ENCODE measurements at places on chromosomes 3 and 15.

GRCh38 chr3:138862924-138863775 is 28.4 kb upstream of the PIK3CB start:
- DNase-seq, result no peak

- DNase-seq, result no peak
Observed at GRCh38 chr3:187997490-187997889, 156.5 kb upstream of the LPP start.

DNA sequence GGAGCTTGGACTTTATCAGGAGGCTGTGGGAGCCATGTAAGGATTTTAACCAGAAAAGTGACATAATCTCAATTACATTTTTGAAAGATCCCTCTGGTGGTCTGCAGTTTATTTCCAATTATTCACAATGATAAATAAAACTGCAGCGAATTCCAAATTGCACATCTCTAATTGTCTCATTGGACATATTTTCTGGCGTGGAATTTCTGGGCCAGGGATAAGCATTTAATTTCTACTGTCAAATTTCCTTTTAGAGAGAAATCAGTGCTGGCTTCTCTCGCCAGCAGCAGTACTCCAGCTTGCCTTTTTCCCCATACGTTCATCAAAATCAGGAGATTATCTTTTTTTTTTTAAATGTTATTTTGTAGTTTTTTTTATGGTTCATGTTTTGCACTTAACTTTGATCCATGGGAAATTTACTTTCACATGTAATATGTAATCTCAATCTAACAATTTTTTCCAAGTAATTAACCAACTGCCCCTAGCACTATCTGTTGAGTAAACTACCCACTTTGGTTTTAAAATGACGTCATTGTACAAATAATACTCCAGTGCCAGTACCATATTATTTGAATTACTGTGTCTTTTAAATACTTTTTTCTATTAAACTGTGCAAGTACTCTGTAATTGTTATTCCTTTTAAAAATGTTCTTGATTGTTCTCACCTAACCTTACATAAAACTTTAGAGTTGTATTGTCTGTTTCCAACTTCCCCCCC is 251.8 kb downstream of the ADAMTSL3 start:
- no peak for DNase-seq

DNA sequence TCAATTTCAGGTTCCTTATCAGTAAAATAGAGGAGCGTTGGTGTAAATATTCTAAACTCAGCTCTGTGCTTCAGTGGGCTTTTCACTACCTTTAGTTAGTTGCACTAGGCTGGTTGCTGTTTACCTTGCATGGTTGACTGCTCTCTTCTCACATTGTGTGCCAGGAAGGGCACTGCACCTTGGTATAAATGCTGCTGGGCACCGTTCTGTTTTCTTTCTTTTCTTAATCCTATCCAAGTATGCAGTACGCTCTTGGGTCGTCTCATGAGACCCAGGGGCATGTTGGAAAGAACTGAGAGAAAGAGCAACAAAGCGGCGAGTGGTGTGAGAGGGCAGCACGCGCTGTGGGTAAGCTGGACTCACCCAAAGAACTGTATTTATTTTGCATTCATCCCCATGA is 22.4 kb downstream of the KCNMB2 start:
- peak; percentile 64 for DNase-seq

DNA sequence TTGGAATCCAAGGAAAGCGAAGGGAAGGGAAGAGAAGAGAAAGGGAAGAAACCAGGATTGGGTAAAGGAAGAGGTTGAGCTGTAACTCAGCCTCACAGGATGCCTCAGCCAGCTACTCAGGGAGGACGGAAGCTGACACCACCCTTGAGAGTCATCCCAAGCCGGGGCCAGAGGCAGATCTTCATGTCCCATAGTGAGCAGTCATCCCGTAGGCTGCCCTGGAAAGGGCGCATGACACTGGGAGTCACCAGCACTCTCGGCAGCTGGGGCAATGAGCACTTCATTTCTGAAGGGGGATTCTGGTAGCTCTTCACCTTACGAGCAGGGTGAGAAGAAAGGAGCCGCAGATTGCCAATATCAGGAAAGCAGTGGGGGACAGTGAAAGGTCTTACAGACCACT is 60.1 kb upstream of the PCSK6 start:
- DNase-seq, result no peak

- DNase-seq, result no peak
Observed at GRCh38 chr3:8143186-8143585, 358.4 kb upstream of the LMCD1 start.

DNA sequence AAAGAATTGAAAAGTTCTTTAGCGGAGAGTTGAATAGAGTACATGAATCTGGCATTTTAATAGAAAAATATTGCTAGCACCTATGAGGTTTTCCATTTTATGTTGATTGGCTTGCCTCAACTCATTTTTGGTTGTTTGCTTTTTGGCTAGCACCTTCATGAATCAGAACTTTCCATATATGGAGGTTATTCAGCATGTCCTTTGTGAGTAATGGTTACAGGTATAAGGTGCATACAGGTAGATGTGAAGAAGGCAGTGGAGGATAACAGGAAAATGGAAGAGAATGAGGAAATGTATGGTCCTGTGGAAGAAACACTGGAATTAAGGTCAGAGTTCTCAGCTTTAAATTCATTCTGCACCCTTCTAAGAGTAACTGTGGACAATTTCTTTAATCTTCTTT is 98.1 kb upstream of the GBE1 start:
- no peak for DNase-seq

GRCh38 chr3:160225176-160226025 is at the start of gene C3orf80:
C3orf80 (plus strand) TSS chr3:160225422; CDS start chr3:160225636, 214 bp downstream.
- no peak for DNase-seq

GRCh38 chr3:190345027-190345821 is 23.0 kb upstream of the CLDN1 start:
- DNase-seq, result no peak

- DNase-seq, result no peak
Observed at GRCh38 chr15:72445426-72445825, 28.7 kb upstream of the ARIH1 start.

- DNase-seq, result no peak
Observed at GRCh38 chr3:114519415-114519814, 225.6 kb downstream of the TIGIT start.

GRCh38 chr3:58388550-58389091 is 45.0 kb downstream of the PDHB start:
- no peak for DNase-seq

- DNase-seq, result no peak
Observed at GRCh38 chr3:133756716-133757694, 10.8 kb downstream of the TF start.

- no peak for DNase-seq
Observed at GRCh38 chr3:175307642-175308041, 448.5 kb downstream of the NAALADL2 start.

DNA sequence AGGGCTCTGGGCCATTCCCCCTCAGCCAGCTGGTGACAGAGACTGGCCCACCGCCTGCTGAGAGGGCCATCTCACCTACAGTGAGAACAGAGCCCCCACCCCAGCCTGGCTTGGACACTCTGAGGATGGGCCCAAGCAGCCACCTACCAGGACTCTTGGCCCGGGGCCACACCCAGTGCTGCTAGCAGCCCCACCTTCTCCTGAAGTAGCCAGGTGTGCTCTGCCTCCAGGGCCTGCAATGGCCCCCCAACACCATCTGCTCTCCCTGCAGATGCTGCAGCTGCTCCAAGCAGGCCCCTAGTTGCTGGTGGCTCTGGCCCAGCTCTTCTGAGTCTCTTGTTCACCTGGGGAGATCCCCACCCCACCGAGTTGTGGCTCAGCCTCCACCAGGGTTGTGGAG is 6.8 kb upstream of the CLK3 start:
- DNase-seq, result no peak

GRCh38 chr15:76799760-76800159 is 105.4 kb downstream of the SCAPER start:
- DNase-seq, result no peak

DNA sequence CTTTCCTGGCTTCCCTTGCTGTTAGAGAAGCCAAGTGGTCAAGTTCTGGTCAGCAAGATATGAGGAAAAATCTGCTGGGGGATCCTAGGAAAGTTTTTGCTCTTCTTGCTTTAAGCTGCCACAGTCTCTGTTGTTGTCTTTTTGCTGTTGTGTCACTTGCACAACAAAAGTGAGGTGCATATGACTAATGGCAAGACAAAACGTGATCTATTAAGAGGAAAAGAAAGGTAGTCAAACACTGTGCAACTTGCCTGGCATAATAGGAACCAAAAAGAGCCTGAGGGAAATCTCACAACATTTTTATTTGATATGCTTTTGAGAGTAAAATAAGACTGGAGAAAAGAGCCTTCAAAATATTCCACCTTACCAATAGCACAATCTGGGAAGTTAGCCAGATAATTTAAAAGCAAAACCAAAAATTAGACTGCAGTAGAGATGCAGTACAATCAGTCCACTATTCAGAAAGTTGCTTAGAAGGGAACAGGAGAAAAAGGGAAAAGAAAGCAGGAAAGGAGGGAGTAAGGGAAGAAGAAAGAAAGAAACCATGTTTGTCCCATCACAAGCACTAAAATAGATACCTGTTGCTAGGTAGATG is 110.0 kb upstream of the SLC4A7 start:
- no peak for DNase-seq

- DNase-seq, result no peak
Observed at GRCh38 chr3:50179710-50180109, 11.7 kb upstream of the GNAT1 start.

DNA sequence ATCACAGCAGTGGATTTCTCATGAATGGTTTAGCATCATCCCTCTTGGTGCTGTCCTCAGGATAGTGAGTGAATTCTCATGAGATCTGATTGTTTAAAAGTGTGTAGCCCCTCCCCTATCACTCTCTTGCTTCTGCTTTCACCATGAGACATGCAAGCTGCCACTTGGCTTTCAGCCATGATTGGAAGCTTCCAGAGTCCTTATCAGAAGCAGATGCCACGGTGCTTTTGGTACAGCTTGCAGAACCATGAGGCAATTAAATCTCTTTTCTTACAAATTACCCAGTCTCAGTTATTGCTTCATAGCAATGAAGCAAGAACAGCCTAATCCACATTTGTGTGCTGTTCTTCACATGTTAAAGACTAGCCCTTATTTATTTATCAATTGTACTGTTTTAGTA is 495.2 kb upstream of the EPHA6 start:
- no peak for DNase-seq

GRCh38 chr3:143677430-143677829 is 170.8 kb downstream of the SLC9A9 start:
- DNase-seq, result no peak

- DNase-seq, result no peak
Observed at GRCh38 chr3:114374433-114374990, 80.7 kb downstream of the TIGIT start.

- no peak for DNase-seq
Observed at GRCh38 chr3:64667138-64667537, 20.7 kb downstream of the ADAMTS9 start.

- no peak for DNase-seq
Observed at GRCh38 chr3:20141316-20141715, 44.7 kb downstream of the SGO1 start.

DNA sequence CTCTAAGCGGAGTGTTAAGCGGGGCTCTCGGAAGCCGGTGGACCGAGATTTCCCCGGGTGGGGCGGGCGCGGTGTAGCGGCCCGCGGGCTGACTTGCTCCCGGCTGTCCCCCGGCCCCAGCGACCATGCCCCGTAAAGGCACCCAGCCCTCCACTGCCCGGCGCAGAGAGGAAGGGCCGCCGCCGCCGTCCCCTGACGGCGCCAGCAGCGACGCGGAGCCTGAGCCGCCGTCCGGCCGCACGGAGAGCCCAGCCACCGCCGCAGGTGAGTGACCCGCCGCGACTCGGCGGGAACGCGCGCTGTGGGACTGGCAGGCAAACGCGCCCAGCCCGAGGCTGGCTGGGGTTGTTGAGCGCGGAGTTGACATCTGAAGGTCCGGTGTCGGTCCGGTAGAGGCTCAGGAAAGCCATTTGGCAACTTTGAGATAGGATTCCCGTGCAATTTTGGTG is 1.3 kb downstream of the SMC4 start:
- no peak for DNase-seq

DNA sequence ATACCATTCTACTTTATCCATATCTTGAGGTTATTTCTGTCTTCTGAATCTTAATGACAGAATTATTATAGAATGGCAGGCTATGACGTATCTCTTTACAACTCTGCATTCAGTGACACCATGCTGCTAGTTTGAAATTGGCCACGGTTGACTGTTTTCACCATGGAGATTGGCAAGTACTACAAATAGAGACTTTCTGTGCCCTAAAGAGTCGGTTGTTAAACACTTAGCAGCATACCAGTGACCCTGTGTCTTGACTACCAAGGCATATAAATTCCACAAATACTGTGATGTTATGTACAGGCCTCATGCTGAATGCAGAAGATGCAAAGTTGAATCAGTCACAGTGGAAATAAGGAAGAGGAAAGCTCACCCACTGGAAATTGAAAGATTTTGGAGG is 67.0 kb upstream of the CADPS start:
- DNase-seq, result no peak

DNA sequence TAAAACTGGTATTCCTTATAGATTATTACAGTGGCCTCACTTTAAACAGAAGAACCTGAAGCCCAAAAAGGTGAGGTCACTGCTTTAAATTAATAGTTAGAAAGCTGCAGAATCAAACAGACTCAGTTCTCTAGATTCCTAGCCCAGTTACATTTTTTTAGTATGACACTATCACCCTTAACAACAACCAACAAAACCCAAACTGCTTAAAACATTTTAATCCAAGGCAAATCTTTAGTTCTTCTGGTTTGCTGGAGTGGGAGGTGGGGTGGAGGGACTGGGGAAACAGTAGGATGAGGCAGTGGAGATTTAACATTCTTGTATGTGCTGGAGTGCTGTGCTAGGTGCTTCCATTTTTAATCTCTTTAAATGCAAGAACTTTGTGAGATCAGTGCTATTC is 631.6 kb upstream of the KCNMB2 start:
- DNase-seq, result no peak

DNA sequence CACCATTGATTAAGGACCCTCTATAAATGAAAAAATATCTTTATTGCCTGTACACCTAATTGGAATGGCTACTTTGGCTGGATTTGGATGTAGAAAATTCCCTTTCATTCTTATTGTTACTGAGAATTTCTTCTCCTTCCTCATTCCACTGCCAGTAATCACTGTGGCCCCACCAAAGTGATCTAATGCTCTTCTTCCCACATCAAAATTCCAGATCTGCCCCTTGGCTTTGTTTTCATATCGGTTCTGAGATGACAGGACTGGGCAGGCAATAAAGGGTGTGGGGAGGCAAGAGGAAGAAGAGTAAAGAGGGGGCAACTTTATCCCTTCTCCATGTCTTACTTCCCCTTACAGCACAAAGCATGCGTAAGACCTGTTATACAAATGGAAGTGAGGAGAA is 2.1 kb downstream of the ANKUB1 start:
- DNase-seq, result no peak

All from NCI-H1436 treated with DMSO at 0.1 percent for 48 hours (cell line).